Activated CD4-positive, alpha-beta T cell treated with anti-CD3 and anti-CD28 coated beads, Interleukin-2, amount 10 ng/mL, durations not matched to agents 24 days and 14 days (primary cell): ENCODE measurements at places on chromosomes 1 and 21. TPM values are rescaled to one million over a fixed set of nuclear protein-coding genes. Genes with fewer than 3 reads are reported as not detected.

GRCh38 chr1:59007820-59008598 is 224.2 kb upstream of the JUN start:
- H3K4me3 ChIP-seq = peak overlapping the region; percentile 64
- H3K27me3 ChIP-seq = no peaks in the 10 kb centered on the region
- DNase-seq = peak; percentile 66
- H3K36me3 ChIP-seq = no peaks in the 10 kb centered on the region

SLC5A3 gene
- 52.8 and 55.4 TPM in 2 replicates for total RNA-seq

DNA sequence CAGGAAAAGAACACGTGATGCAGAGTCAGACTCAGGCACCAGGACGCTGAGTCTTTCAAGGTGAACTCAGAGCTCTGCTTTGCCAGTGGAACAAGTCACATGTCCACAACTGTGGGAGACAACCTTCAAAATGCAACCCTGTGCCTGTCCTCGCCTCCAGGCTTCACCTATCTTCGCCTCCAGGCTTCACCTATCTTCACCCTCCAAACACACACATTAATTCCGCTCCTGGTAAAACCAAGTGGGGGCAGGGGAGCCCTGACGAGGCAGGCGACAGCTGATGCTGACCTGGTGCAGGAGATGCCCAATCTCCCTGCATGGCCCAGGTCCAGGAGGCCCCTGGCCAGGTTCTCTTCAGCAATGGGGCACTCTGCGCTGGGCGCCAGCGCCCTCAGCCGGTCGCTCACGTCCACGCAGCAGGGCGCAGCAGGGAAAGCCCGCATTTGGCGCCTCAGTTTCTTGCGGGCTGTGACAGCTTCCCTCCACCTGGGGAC is 28.0 kb upstream of the LSS start:
- DNase-seq = no peak
- peaks cover 17% of the 10 kb centered on the region for H3K4me1 ChIP-seq
- H3K27me3 ChIP-seq = no peaks in the 10 kb centered on the region
- H3K36me3 ChIP-seq = peaks cover 67% of the 10 kb centered on the region
- H3K27ac ChIP-seq = no peak overlapping the region

GRCh38 chr21:42027085-42027821 is 17.1 kb upstream of the ZBTB21 start:
- no peaks in the 10 kb centered on the region for H3K4me1 ChIP-seq
- H3K36me3 ChIP-seq = no peaks in the 10 kb centered on the region
- H3K4me3 ChIP-seq = no peak overlapping the region
- no peaks in the 10 kb centered on the region for H3K27me3 ChIP-seq
- no peak for DNase-seq

ZNF684 gene
- 4.7 and 4.9 TPM in 2 replicates for total RNA-seq

AVPR1B gene
- not detected in 2 replicates for total RNA-seq

- peaks cover 5% of the 10 kb centered on the region for H3K4me1 ChIP-seq
- no peak for DNase-seq
- H3K36me3 ChIP-seq = peaks cover 8% of the 10 kb centered on the region
Measured at GRCh38 chr1:198270273-198270828, 113.6 kb downstream of the NEK7 start.

DNA sequence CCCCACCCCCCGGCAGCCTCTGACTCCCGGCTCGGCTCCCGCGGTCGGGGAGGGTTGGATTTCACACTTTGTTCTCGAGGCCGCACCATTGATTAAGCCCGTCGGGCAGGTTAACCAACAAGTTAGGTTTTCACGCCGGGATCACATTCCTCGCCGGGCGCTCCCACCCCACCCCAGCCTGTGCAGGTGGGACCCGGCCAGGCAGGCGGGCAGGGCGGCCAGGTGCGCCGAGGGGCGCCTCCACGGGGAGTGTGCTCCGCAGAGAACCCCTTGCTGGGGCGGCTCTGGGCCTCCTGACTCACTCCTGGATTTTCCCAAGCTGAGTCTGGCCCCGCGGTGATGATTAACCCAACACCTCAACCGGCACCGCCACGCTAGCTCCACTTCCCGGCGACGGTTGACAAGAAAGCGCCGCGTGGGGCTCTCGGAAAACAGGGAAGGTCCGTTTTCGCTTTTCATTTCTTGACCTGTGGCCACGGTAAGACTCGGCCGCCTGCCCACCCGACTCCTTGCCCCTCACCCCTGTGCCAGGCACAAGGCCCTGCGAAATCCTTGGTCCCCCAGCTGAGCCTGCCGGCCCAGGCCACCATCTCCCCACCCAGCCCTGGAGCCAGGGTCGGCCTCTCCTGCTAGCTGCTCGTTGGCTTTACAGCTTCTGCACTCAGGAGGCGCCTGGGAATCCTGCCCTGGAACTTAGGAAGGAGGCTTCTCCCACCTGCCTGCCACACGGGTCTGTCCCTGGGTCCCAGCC is 8.8 kb upstream of the TTLL10 start:
- H3K27me3 ChIP-seq = no peaks in the 10 kb centered on the region
- no peak for DNase-seq
- H3K4me3 ChIP-seq = no peak overlapping the region
- H3K27ac ChIP-seq = no peak overlapping the region
- H3K4me1 ChIP-seq = peaks cover under 1% of the 10 kb centered on the region
- no peaks in the 10 kb centered on the region for H3K36me3 ChIP-seq

- no peaks in the 10 kb centered on the region for H3K36me3 ChIP-seq
- H3K27ac ChIP-seq = no peak overlapping the region
- no peaks in the 10 kb centered on the region for H3K4me1 ChIP-seq
- H3K27me3 ChIP-seq = no peaks in the 10 kb centered on the region
Measured at GRCh38 chr1:51664421-51665240, 47.7 kb downstream of the OSBPL9 start.

DNA sequence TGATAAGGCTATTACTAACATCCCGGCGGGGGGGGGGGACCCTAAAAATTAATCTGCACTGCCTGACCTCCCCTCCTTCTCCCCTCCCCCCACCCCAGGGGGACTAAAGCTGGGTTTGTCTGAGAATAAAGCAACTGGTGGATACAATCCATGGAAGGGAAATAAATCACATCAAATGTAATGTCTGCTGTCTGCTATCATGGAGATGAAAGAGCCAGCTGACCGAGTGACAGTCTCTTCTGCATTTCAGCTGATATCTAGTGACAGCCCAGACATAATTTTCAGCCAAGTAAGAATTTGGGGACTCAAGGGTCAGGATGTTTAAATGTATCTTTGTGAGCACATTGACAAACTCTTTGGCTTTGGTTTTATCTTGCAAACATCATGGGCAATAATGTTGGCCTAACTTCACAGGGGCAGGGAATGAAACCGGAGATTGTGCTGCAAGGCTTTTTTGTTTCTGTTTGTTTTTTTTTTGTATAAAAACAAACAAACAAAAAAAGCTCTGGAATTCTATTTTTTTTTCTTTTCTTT is 44.7 kb downstream of the HTR6 start:
- H3K4me1 ChIP-seq = peaks cover 17% of the 10 kb centered on the region
- no peaks in the 10 kb centered on the region for H3K27me3 ChIP-seq
- no peak overlapping the region for H3K4me3 ChIP-seq
- H3K27ac ChIP-seq = peak overlapping the region; percentile 25
- no peak for DNase-seq

DNA sequence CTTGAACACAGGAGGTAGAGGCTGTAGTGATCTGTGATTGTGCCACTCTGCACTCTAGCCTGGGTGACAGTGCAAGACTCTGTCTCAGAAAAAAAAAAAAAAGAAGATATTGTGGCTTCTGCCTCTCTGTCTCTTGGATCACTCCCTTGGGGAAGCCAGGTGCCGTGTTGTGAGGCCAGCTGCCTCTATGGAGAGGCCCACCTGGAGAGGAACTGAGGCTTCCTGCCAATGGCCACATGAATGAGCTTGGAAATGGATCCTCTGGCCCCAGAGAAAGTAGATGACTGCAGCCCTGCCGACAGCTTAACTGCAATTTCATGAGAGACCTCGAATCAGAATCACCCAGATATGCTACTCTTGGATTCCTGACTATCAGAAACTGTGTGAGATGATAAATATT is 19.7 kb upstream of the AK2 start:
- H3K4me3 ChIP-seq = no peak overlapping the region
- peaks cover 3% of the 10 kb centered on the region for H3K27me3 ChIP-seq
- H3K27ac ChIP-seq = no peak overlapping the region

- no peak overlapping the region for H3K4me3 ChIP-seq
- H3K36me3 ChIP-seq = peaks cover 2% of the 10 kb centered on the region
- peaks cover 89% of the 10 kb centered on the region for H3K27me3 ChIP-seq
- no peak for DNase-seq
Measured at GRCh38 chr1:75132812-75133619, 1.2 kb upstream of the LHX8 start.

DNA sequence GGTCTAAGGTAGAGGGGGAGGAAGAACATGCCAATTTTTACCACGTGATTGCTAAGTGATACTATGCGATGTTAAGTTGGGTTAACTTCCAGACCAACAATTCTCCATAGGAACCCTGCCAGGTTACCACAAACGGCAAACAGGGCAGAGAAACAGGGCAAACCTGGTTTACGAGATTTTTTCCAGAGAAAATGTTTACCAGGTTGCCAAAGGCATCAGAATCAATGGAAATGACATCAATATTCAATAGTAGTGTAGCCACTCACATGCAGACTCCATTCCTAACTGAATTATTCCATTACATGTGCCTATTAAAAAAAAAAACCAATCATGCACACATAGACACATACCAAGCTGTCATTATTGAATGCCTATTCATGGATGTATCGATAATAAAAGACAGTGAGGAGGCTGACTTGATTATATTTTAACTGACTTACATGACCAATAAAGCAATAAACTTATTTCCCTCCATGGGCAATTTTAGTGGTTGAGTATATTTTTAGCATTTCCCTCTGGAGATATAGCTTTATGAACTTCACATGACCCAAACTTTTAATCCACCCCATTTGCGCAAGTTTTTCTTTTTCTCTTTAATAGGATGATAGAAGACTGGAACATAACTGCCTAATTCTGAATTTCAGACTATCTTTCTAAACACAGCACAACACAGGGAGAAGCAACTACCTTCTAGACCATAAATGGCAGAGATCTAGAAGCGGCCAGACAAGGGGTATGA is 40.5 kb upstream of the KCNE1 start:
- H3K4me3 ChIP-seq = no peak overlapping the region
- peak overlapping the region; percentile 42 for H3K27ac ChIP-seq
- H3K27me3 ChIP-seq = no peaks in the 10 kb centered on the region
- H3K4me1 ChIP-seq = peaks cover 9% of the 10 kb centered on the region

PTGS2 gene
- total RNA-seq = 1.1 TPM in 2 replicates

RPL22 gene
- total RNA-seq = 437 and 463 TPM in 2 replicates

DNA sequence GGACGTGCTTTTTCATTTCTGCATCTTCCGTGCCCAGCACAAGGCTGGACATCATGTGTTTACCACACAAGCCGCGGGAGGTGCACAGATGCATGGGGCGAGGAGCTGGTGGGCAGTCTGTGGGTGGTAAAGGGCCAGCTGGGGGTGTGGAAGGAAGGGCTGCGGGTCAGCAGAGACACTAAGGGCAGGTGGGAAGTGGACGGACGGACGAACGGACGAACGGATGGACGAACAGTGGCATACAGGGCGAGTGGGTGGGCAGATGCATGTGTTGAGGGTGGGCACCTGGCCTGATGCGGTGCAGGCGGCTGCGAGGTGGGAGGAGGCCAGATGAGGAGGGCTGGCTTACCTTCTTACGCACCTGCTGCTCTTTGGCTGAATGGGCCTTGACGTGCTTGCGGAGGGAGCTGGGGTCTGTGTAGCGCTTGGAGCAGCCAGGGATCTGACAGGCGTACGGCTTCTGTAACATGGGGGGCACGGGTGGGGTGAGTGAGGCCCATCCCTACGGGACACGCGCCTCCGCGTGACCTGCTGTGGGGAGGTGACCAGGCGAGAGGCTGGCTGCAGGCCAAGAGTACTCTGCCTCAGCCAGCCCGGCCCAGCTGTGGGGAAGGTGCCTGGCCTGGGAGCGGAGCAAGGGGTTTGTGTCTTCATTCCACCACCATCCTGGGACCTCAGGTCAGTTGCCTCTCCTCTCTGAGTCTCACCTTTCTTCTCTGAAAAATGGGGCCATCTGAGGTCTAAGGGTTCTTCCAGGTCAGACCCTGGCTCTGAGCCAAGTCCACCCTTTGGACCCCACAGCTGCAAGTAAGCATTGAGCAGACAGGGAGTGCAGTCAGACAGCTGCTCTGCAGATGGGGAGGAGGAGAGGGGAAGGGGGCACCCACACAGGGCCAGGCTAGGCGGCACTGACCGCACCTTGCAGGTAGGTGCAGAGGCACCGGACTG is 65.5 kb downstream of the DMRTB1 start:
- no peaks in the 10 kb centered on the region for H3K4me1 ChIP-seq
- H3K27ac ChIP-seq = no peak overlapping the region
- H3K4me3 ChIP-seq = no peak overlapping the region

DNA sequence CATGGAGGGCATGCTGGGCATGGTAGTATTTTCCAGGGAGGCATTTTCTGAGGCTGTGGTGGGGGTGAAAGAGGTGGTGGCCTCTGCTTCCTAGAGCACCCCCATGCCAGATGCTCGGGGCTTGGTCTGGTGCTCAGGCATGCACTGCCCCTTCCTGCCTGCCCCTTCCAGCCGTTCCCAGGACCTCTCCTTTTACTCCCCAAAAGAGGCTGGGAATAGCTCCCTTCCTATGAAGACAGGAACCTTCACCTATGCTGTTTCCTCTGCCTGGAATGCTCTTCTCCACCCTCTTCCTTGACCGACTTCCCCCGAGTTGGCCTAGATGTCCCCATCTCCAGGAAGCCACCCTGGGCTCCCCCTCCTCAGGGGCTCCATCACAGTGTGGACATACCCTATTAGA is 9.1 kb downstream of the EDN2 start:
- H3K27me3 ChIP-seq = peaks cover 13% of the 10 kb centered on the region
- no peak overlapping the region for H3K4me3 ChIP-seq
- no peak overlapping the region for H3K27ac ChIP-seq
- no peak for DNase-seq
- no peaks in the 10 kb centered on the region for H3K4me1 ChIP-seq

- no peak overlapping the region for H3K4me3 ChIP-seq
- no peak overlapping the region for H3K27ac ChIP-seq
- H3K27me3 ChIP-seq = no peaks in the 10 kb centered on the region
- no peaks in the 10 kb centered on the region for H3K4me1 ChIP-seq
- H3K36me3 ChIP-seq = no peaks in the 10 kb centered on the region
- no peak for DNase-seq
Measured at GRCh38 chr1:86068271-86068721, 88.3 kb downstream of the COL24A1 start.

DNA sequence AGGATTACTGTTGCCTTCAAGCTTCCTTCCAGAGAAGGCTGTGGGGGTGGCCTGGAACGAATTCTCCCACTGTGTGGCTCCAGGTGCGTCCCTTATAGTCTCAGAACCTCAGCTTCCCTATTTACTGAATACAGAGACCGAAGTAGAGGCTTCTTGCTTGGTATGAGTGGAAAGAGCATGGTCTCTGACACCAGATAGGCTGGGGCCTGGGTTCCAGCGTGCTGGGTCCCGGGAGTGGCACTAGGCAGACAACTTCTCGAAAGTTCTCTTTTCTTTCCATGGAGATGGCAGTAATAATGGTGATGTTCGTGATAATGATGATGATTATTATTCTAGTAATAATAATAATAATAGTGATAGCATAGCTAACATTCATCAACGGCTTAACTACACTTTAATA is 161.7 kb downstream of the PTPRU start:
- H3K27me3 ChIP-seq = no peaks in the 10 kb centered on the region
- H3K4me1 ChIP-seq = no peaks in the 10 kb centered on the region
- no peak for DNase-seq
- no peaks in the 10 kb centered on the region for H3K36me3 ChIP-seq
- H3K4me3 ChIP-seq = no peak overlapping the region
